Stimulated activated CD4-positive, alpha-beta T cell treated with anti-CD3 and anti-CD28 coated beads, Interleukin-2, amount 100 ng/mL, for 24 hours (primary cell): ENCODE measurements at places on chromosomes 6 and 20.

- DNase-seq, result no peak
These were observed 70.8 kb upstream of the FBXO30 start for GRCh38 chr6:145885431-145885830.

DNA sequence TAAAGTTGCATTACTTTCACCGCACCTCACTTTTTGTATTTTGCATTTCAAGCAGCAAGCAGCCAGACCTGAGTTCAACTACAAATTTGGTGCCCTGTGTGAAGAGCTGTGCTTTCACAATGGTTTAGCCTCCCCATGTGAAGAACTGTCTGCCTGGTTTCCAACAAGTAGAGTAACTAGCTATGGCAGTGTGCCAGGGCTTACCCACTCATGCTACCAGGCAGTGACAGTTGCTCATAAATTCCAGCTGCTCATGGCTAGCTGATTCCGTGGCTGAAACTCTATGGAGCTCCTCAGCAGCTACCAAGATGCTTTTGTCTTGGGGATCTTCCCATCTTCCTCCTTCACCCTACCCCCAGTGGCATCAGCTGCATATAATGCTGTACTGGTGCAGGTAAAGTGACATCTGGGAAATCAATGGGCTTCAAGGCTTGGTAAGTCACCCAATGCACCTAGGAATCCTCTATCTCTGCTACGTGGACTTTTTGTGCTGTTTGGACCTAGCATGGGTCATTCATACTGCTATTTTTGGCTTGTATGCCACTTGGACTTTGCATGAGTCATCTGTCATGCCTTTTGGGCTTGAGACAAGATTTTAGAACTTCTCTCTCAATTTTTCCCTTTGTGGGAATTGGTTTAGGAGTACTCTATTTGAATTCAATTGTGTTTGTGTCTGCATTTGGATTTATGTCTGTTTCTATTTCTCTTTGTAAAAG lies 176.5 kb upstream of the GJE1 start:
- no peak for DNase-seq

DNA sequence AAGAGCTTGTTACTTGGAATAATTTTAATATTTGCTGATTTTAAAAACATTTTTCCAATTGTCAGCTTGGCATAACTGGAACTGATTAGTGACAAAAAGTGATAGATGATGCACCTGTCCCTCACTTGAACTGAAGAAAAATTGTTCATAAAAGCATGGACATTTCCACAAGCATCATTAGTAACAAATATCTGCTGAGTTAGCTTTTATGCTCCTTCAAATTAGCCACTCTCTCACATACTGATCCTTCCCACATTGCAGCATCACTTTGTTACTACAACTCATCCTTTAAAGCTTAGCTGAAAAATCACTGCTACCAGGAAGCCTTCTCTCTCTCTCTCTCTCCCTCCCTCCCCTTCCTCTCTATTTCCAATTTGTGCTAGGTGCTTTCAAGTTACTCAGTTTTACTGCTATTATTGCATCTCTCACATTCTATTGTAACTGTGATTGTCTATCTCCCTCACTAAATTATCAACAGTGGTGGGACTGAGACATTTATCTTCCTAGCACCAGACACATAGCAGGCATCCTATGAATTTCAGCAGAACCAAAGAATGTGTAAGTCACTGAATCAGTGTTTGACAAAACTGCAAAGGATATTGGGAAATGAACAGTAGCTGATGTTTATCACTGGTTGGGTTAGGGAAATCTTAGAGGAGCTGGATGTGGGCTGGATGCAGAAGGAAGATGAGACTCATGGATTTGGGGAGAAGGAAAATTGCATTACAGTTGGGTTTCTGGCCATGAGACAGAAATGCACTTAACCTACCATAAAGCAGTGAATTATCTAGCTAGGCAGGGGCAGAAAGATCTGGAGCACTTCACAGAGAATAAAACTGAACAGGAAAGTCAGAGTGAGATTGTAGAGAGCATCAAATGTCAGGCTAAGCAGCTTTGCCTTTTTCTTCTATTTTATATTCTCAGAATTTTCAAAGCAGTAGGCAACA lies 128.4 kb upstream of the PLN start:
- DNase-seq, result no peak

- DNase-seq, result no peak
These were observed 2.1 kb upstream of the LIME1 start for GRCh38 chr20:63734111-63734945.

DNA sequence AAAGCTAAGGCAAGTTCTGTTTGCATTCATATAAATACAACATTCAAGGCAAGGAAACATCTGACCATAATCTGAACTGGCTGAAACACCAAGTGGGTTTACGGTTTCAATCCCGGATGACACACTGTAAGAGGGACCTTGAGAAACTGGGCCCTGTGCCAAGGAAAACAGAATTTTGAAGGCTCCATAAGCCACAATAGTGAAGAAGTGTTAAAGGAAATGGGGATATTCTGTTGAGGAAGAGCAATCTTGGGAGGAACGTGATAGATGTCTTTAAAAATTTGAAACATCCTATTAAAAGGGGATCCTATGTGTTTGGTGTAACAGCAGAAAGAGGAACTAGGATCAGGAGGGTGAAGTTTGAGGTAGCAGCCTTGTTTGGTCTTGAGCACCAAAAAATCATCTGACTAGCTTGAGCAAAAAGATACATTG lies 82.4 kb upstream of the TAB2 start:
- DNase-seq, result no peak

DNA sequence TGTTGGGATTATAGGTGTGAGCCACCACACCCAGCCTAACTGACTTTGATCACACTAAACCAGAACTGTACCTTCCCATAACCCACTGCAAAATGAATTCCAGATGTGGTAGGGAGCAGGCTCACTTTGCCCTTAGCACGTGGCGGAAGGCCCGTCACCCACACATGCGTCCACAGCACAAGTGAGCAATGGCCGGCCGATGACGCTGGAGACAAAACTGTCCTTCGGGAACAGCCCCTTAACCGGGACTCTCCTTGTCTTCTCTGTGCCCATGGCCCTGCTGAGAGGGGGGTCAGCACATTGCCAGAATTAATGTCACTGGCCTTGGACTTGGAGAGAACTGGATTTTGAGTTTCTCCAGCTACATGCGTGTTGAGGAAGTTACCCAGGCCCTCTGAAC lies 107.2 kb downstream of the TOX2 start:
- DNase-seq, result no peak

- no peak for DNase-seq
These were observed 5.7 kb upstream of the NELFCD start for GRCh38 chr20:58975353-58975752.

DNA sequence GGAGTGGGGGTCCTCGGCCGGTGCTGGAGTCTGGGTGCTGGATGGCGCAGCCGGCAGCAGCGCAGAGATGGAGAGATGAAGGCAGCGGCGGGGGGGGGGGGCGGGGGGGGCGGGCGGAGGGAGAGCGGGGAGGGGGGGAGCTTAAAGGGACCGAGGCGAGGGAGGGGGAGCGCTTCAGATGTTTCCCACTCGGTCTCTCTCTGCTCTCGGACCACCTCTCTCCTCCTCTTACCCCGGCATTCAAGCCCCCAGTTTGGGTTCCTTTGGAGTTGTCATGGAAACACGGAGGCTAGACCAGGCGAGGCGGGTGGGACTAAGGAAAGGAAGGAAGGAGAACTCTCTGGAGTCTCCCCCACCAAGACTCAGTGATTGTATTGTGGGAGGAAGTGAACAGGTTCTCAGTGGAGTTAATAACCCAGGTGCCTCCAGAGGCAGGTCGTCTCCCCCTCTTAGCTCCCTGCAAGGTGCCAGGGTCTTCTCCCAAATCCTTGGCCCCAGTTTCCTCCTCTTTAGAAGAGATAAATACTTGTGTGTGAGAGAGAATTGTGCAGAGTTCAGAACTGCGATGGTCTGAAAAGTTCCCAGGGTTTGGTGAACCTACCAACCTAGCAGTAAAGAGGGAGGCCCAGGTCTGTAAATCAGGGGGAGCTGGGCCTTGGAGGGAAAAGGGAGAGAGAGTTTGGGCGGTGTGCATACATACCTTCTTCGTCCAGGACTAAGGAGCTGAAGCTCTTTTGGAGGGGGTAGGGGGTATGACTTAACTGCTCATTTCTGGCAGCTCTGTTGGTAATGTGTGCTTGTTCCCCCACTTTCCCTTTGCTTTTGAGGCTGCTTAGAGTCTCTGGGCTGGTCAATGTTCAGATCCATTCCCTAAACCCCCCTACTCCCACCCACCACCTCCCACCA lies at the start of gene PRRT1:
Gene PRRT1, minus strand, starts transcription at position 77 of the 906 bp plus-strand sequence. CDS start 112 bp downstream, outside the sequence.
- no peak for DNase-seq

DNA sequence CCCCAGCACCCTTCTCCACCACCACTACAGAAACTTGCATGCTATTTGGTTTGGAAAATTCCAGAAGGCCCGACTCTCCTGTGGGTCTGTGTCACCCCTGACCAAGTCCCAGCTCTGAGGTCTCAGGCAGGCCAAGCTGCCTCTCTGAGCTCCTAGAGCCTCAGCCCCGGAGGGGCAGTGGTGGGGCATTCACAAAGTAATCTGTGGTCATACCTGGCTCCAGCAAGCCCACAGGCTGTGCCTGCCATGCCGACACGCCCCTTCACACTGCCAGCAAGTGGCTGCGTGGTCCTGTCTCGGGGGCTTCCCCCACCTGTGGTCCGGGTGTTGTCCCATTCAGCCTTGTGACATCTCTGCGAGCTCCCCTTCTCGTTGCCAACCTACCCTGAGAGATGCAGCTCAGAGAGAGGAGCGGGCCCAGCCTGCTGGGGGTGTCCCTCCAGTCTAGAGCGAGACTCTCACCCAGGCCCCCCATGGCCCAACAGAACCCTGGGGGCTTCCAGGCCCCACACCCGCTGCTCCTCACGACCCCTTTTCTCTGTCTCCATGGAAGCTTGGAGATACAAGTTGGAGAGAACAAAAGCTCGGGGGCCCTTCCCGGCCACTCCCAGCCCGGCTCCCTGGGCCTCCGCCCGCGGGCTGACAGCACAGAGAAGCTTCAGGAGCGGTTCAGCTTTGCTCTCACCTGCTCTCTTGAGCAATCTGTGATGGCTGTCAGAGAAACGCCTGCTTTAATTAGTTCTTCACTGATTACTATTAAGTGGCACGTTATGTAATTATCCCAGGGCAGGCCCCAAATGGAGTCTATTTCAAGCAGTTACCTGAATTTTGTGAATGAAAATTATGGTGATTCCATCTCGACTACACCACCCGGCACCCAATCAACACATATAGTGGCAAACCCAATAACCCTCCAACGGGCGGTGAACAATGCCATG lies 147.7 kb upstream of the PHACTR3 start:
- no peak for DNase-seq

- DNase-seq, result no peak
These were observed 10.7 kb upstream of the MPC1 start for GRCh38 chr6:166393535-166393823.

DNA sequence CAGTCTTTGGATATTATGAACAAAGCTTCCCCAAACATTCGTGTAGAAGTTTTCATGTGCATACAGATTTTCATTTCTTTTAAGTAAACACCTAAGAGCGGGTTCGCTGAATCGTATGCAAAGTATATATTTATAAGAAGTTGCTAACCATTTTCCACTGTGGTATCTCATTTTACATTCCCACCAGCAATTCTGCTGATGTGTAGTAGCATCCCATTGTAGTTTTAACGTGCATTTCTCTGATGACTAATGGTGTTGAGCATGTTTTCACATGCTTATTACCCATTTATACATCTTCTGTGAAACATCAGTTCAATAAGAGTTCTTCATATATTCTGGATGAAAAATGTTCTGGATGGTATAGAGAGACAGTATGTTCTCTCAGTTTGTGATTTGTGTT lies 97.4 kb downstream of the IYD start:
- no peak for DNase-seq

- no peak for DNase-seq
These were observed 4.1 kb upstream of the TPD52L1 start for GRCh38 chr6:125149256-125150144.

DNA sequence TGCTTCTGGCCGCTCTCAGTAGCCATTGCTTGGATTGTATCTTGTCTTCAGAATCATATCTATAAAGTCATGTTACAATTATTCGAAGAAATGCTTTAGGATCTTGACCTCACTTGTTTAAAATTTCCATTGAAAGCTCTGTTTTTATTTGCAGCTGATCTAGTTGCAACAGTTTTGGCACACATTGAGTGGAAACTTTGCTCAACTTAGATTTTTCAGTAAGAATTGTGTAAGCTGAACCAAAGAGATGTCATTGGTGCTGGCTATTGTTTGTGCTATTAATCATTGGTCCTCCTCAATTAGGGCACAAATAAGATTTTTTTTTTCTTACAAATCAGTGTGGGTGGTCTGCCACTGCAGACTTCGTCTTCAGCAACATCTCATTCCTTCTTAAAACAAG lies 649.2 kb downstream of the MMUT start:
- DNase-seq, result no peak

DNA sequence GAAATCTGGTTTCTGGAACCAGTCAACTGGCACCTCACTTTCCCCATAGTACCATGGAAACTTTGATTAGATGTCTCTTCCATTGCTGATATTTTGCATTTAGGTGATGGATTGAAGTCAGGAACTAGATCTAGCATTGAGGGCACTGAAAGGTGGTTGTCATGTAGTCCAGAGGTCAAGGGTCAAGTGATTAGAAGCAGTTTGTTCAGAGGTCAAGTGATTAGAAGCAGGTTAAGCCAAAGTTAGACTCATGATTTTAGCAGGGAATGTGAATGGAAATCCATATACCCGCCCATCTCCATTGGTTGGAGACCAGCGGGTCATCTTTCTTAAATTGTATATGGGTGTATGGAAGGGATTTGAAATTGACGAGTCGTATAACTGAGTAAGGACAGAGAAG lies 51.2 kb downstream of the CBFA2T2 start:
- DNase-seq, result no peak

GRCh38 chr6:34358389-34358905 lies 34.0 kb downstream of the NUDT3 start:
- DNase-seq, result no peak

DNA sequence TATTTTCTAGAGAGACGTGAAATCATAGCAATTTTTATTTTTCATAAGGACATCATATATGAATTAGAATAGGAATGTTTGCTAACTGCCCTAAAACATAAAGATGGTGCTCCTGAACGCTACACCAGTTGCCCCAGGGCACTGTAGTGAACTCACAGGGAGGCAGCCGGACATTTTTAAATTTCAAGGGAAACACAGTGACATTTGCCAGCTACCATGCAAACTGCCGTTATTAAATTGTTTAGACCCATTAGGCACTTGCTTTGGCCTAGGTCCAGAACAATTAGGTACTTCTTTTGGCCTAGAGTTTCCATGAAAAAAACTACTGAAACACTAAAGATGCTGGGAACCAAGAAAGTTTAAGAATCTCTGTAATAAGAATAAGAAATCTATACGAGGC lies 24.9 kb upstream of the CFAP206 start:
- no peak for DNase-seq
